CD4-positive, alpha-beta T cell treated with Interferon alpha-2 for 1 hour (primary cell): ENCODE measurements at places on chromosomes 2 and 18.
A peak's percentile ranks its signal among the peaks of the same experiment; 100 is the strongest.

DNA sequence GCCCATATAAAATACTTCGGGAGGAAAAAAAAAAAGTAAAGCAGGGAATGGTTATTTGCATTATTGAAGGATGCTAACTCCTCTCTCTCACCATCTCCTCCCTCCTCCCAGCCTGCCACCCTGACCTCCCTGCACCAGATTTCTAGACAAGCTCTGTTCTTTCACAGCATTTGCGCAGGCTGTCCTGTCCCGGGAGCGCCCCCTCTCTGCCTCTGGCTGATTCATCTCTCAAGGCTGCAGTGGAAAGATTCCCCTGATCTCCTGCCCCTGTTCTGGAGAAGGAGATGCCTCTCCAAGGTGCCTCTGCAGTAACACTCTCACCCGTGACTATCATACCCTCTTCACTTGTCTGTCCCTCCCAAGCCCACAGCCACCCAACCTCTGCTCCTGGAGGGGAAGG is 38.5 kb downstream of the COL4A4 start:
- no peak for DNase-seq

DNA sequence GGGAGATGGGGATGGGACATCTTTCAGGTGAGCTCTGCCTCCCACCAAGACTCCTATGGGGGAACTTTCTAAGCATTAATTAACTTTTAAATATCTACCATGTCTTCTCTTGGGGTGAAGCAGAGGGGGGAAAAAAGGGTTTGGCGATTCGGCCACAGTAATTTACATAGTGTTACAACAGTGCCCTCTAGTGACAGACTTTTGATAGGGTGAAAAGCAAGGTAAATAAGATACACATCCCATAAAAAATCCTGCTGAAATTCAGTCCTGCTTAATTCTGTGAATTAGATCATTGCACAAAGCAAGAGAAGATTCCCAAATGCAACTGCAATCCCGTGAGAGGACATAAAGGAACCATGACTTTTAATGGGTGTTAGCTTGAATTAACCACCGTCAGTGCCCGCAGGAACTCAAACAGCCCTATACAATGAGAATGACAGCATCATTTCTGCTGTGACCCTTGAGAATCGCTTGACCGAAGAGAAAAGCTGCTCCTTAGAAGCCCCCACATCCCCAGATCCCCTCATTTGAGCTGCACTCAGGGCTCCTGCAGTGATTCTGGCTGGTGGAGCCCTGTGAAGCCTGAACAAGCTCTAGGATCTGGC is 32.8 kb downstream of the FAM124B start:
- DNase-seq = no peak

GRCh38 chr2:42973726-42974125 is 181.3 kb upstream of the HAAO start:
- DNase-seq = no peak

GRCh38 chr2:152309352-152310214 is 25.4 kb upstream of the FMNL2 start:
- no peak for DNase-seq

GRCh38 chr2:105538840-105539239 is 140.0 kb upstream of the FHL2 start:
- DNase-seq = no peak

- DNase-seq = no peak
Measured at GRCh38 chr2:36452260-36452659, 96.7 kb downstream of the CRIM1 start.

DNA sequence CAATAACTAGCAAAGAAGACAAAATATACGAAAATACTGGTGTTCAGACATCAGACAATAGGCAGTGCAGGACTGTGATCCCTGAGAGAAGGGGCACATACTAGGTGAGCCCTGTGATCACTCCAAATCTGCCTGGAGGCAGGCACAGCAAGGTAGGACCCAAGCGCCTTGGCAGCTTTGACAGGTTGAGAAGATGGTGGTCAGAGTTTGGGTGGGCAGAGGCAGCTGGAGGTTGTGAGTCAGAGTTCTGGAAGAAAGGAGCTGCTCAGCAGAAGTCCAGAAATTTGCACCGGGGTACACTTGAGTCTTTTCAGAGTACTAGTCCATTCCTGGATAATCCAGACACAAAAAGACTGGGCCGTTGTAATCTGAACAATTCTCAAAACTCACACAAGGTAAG is 14.0 kb downstream of the KIF1A start:
- no peak for DNase-seq

DNA sequence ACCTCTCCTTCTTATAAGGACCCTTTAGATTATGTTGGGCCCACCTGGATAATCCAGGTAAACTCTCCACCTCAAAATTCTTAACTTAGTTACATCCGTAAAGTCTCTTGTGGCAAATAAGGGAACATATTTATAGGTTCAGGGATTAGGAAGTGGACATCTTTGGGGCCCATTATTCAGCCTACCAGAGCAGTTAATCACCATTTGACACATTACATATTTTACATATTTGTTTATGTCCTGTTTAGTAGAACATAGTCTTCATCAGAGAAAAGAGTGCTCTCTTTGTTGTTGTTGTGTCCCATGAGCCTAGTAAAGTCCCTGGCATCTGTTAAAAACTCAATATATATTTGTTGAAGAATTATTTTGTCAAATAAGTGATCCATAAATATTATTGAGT is 134.0 kb upstream of the SPATS2L start:
- DNase-seq = no peak

GRCh38 chr18:23864624-23865023 is 149.9 kb upstream of the TTC39C start:
- DNase-seq = peak; percentile 20
